Endothelial cell of umbilical vein (primary cell): ENCODE measurements at places on chromosomes 4 and X. TPM values are rescaled to one million over a fixed set of nuclear protein-coding genes. Genes with fewer than 3 reads are reported as not detected.

The RAP2C gene
- total RNA-seq: 22.2 and 23.4 TPM in 2 replicates

DNA sequence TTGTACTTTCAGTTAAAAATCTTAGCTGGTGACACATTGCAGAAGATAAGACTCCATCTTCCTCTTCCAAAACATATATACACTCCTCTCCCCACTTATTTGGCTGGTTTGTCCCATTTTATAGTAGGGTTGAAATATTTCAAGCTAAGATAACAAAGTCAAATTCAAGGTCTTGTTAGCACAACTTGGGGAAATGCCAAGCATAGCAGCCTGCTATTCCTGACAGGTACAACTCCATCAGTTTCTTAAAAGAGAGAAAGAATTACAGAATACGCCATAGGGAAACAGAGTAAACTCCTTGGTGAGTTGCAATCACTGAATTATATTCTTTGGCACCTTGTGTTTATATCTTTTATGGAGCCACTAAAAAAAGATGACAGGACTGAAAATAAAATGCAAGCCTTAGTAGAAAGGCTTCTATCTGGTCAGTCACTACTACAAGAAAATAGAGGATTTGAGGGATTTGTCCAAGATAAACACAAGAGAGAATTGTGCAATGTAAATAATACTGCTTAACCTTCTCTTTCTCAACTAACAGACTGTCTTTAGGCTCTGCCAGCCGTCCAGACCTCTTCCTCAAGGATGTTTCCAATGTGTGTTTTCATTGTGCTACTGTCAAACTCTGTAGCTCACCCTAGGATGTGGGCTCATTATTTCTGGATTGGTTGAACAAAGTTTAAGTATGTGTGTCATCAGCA, 170.3 kb downstream of the VEGFC start:
- DNase-seq: no peak

DNA sequence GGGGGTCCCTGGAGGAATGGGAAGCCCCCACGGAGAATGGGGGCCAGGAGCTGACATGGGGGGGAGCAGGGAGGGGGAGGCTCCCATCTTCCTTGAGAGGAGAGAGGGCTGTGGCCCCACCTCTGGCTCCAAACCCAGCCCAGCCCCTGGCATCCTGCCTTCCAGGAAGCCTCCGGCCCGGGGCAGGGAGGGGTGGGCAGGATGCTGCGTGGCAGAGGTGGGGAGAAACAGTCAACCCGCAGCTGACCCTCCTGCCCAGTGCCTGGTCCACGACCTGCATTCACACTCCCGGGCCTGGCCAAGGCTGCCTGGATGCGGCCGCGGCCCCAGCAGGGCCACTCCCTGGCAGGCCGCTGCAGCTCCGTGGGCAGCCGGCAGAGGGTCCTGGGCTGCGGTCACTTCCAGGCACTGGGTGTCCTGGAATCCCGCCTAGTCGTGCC, 39.0 kb downstream of the CPLX1 start:
- peak; percentile 35 for DNase-seq

The CCKAR gene
- not detected in 2 replicates for total RNA-seq

The HSFX1 gene
- total RNA-seq: 0.53 and 0.88 TPM in 2 replicates

The SLC6A14 gene
- not detected in 2 replicates for total RNA-seq

The DLG3 gene
- total RNA-seq: 2.4 and 3.2 TPM in 2 replicates

GRCh38 chrX:40098264-40099054, 701 bp upstream of the BCOR start:
- peak; percentile 40 for DNase-seq

The HTR2C gene
- total RNA-seq: not detected in 2 replicates

DNA sequence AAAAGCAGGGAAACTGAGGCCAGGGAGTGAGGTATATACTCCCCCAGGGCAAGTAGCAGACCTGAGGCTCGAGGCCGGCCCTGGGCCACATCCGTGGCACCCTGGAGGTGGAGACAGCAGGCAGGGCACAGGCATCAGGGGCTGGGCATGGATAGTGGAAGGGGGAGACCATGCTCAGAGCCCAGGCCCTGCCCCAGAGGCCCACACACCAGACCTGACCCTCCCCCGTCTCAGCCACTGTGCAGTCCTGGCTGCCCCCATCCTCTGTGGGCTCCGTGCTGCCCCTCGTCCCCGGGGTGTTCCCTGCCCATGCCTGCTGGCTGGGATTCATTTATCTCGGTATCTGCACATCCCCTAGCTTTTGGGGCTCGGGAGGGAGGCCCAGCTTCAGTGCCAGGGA, 103.1 kb upstream of the NKX1-1 start:
- DNase-seq: no peak

DNA sequence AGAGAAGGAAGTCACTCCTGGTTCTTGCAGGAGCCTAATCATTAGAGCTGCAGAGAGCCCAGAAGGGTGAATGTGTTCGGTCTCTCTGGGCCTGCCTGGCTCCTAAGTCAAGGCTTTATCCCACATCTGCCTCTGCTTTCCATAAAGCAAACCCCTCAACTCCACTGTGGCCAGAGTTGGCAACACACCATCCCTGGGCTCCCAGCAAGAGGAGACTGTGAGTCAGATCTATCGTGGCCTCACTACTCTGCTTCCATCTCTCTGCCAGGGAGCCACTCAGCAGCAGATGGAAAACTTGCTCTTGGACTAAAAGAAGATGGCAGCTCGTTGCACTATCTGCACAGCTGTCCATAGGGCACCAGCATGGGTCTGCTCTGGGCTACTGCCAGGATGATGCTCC, 348.2 kb downstream of the FBXW7 start:
- DNase-seq: no peak

- no peak for DNase-seq
Measured at GRCh38 chr4:17155486-17155885, 257.0 kb upstream of the LDB2 start.

GRCh38 chrX:47502316-47503125, 19.5 kb upstream of the ZNF41 start:
- no peak for DNase-seq

DNA sequence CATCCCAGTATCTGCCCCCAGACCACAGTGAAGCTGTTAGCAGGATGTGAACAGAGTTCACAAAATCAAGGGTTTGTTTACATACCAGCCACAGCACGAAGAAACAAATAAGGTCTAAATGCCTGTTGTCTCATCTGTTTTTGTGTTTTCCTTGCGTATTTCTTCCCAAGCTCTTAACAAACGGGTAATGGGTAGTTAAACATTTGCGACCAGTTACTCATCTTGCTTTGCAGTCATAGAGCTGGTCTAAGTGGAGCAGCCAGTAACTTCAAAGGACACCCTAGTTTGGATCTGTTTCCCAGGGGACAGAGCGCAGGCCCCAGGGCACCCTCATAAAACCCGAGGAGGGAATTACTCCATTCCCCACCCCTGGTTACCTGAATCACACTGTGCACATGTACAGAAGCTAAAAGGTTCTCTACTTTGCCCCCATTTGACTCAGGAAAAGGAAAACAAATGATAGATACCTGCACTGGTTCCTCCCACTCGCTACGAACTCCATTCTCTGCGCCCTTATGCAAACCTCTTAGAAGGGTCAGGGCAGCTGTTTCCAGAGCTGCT, 68.8 kb downstream of the MAML3 start:
- DNase-seq: no peak

- peak; percentile 72 for DNase-seq
Measured at GRCh38 chrX:34382416-34382815, 250.3 kb upstream of the FAM47A start.

- no peak for DNase-seq
Measured at GRCh38 chr4:62006108-62006507, 806.0 kb downstream of the ADGRL3 start.

GRCh38 chr4:10186228-10187214, 69.9 kb upstream of the WDR1 start:
- DNase-seq: no peak

- DNase-seq: no peak
Measured at GRCh38 chr4:10577508-10578426, 106.8 kb downstream of the CLNK start.

The CLNK gene
- total RNA-seq: not detected in 2 replicates

DNA sequence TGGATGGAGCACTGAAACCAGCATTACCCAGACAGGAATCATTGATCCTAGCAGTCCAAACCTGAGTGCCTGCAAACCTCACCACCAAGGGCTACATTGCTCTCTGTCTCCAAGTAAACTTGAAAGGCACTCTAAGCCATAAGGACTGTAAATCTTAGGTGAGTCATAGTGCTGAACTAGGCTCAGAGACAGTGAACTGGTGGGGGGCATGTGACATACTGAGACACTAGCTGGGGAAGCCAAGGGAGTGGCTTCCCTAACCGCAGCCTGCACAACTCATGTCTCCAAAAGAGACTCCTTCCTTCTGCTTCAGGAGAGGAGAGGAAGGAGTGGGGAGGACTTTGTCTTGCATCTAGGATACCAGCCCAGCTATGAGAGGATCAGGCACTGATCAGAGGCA, 235.5 kb upstream of the ACTRT1 start:
- no peak for DNase-seq

The FAM9C gene
- total RNA-seq: not detected in 2 replicates

DNA sequence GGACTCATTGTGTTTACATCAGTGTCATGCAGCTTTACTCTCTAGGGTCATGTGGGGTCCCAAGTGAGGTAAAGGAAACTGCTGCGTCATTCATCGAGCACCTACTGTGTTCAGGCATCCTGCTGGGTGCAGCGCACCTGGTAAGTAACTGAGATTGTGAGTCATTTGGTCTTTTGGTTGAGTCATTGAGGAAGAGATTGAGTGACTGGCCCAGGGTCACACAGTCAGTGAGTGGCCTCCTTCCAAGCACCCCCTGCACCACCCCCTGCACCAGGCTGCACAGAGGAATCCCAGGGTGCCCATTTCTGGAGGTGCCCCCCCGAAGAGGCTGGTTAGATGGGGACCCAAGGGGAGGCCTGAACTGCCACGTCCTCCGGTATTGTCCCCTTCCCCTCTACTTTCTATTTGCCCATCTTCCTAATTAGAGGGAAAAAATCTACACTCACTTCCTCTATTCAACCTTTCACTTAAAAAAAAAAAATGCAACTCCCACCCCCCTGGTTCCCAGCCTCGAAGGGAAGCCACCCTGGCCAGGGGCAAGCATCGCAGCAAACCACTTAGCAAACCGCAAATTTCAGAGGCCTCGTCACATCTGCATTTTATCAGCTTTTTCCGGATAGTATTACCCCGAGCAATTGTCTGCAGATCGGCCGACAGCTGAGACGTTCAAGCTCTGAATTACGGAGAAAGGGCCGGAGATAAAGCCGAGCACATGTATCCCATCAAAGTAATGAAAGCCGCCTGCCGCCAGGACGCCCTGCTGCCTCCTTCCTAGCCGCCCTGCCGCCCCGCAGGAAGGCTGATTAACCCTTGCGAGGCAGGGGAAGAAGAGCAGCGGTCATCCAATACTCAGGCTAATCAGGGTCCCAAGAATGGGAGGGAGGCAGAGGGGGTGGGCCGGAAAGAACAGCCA, 96.3 kb upstream of the MSX1 start:
- no peak for DNase-seq

GRCh38 chrX:16089086-16089485, 34.3 kb upstream of the GRPR start:
- no peak for DNase-seq

DNA sequence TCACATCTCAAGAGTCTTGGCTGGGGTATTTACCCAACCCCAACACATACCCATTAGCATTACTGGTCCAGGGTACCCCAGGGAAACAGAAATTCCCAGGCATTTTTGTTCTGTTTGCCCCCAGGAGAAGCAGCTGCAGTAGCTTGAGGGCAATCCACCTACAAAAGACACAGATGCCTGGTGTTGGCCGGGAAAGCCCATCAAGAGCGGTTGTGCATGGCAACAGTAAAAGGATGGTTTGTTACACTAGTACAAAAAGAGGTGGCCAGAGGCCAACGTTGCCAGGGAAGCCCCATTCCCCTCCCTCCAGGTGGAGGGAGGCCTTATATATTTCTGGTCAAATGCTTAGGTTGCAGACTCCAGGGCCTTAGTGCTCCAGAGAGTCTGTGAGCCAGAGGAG, 637.8 kb downstream of the BCOR start:
- DNase-seq: no peak

GRCh38 chr4:187004628-187005027, 281.0 kb upstream of the FAT1 start:
- no peak for DNase-seq

DNA sequence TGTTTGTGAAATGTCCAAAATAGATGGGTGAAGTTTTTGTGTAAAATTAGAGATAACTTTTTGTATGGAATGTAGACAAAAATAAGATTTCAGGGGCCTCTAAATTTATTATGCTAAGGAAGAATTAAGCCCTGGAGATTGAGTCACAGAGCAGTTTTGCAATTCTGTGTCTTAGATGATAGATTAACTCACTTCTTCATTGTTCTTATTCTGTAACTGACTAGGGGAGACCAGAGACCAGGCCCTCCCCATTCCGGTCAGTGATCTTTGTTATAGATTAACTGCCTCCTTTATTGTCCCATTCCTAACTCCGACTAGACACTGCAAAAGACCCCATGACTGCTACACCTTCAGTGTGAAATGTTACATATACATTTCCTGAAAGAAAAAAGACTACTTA, 238.4 kb upstream of the TAPT1 start:
- no peak for DNase-seq

GRCh38 chr4:86633854-86634253, 39.7 kb downstream of the PTPN13 start:
- no peak for DNase-seq

DNA sequence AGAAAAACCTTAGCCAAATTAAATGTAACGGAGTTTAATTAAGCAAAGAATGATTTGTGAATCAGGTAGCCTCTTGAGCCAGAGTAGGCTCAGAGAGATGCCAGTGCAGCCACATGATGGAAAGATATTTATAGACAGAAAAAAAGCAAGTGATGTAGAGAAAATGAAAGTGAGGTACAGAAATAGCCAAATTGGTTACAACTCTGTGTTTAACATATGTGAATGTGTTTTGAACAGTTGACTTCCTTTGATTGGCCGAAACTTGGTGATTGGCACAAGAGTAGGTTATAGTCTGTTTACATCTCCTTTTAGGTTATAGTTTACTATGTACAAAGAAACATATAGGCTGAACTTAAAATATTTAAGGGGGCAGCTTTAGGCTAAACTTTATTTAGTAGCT, 459.9 kb upstream of the BOD1L1 start:
- DNase-seq: no peak

The SSX1 gene
- not detected in 2 replicates for total RNA-seq

DNA sequence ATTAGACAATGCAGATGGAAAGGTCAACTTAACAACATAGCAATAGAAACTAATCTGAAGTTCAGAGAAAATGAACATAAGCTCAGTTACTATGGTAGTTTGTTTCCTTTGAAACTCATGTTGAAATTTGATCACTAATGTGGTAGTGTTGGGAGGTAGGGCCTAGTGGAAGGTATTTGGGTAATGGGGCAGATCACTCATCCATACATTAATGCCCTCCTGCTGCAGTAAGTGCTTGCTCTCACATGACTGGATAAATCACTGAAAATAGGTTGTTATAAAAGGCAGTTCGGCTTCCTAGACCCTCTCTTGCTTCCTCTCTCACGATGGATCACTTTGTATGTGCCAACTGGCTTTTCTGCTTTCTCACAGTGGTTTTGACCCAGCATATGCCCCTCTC, 567.4 kb upstream of the GALNT7 start:
- DNase-seq: no peak

GRCh38 chrX:77404419-77404818, 42.8 kb upstream of the FGF16 start:
- DNase-seq: no peak
